ENCODE measurements at places on chromosomes 16 and 17. TPM values are rescaled to one million over a fixed set of nuclear protein-coding genes. Genes with fewer than 3 reads are reported as not detected.

GRCh38 chr17:31594416-31594815 is 202.9 kb downstream of the RAB11FIP4 start:
- H3K27me3 ChIP-seq, result peaks cover 2% of the 10 kb centered on the region
- no peak overlapping the region for H3K27ac ChIP-seq
- no peak overlapping the region for H3K4me3 ChIP-seq
- peaks cover 2% of the 10 kb centered on the region for H3K4me1 ChIP-seq
- DNase-seq, result no peak

GRCh38 chr17:81436294-81436849 is 41.1 kb downstream of the BAHCC1 start:
- no peaks in the 10 kb centered on the region for H3K4me1 ChIP-seq
- no peak overlapping the region for H3K4me3 ChIP-seq
- H3K27me3 ChIP-seq, result no peaks in the 10 kb centered on the region
- DNase-seq, result no peak

- H3K36me3 ChIP-seq, result no peaks in the 10 kb centered on the region
- H3K27me3 ChIP-seq, result peaks cover 2% of the 10 kb centered on the region
- no peak for DNase-seq
- no peak overlapping the region for H3K4me3 ChIP-seq
Measured at GRCh38 chr16:82657239-82657638, 30.5 kb downstream of the CDH13 start.

JUP gene
- 1.3 TPM for total RNA-seq

KRT32 gene
- total RNA-seq, result not detected

BICDL2 gene
- 0.71 TPM for total RNA-seq

CCDC200 gene
- not detected for total RNA-seq

GRCh38 chr17:39071573-39071972 is 79.9 kb downstream of the PLXDC1 start:
- no peak overlapping the region for H3K27ac ChIP-seq
- H3K4me3 ChIP-seq, result no peak overlapping the region
- H3K4me1 ChIP-seq, result peaks cover 10% of the 10 kb centered on the region
- DNase-seq, result no peak
- H3K27me3 ChIP-seq, result peaks cover 2% of the 10 kb centered on the region

DNA sequence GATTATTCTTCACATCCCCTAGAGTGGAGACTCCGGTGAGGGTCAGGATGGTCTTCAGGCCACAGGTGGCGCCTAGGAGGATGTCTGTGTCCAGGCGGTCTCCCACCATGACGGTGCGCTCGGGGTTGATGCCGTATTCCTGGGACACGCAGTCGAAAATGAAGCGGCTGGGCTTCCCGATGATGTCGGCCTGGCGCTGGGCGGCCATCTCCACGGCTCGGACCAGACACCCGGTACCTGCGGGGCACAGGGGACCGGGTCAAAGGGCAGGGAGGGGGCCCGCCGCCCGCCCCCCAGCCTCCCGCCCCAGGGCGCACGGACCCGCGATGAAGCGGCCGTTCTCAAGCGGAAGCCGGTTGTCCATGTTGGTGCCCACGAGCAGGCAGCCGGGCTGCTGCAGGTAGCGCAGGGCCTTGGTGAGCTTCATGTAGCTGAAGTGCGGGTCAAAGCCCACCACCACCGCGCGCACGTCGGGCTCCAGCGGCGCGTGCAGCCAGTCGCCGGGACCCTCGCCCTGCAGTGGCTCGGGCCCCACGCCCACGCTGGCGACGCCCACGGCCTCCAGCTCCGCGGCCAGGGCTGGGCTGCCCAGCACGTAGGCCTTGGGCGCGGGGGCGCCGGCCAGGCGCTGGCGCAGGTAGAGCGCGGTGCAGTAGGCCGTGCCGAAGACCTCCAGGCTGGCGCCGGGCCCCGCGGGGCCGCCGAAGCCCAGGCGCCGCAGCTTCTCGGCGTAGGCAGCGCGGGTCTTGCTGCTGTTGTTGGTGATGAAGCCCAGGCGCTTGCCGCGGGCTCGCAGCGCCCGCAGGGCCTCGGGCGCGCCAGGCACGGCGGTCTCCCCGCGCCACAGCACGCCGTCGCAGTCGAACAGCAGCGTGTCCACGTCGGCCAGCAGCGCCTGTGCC is 572 bp downstream of the PGP start:
- DNase-seq, result no peak
- H3K27me3 ChIP-seq, result no peaks in the 10 kb centered on the region
- peaks cover 21% of the 10 kb centered on the region for H3K36me3 ChIP-seq
- H3K4me3 ChIP-seq, result peak overlapping the region; percentile 80

GRCh38 chr16:57632568-57632967 is 4.1 kb downstream of the ADGRG1 start:
- no peak overlapping the region for H3K27ac ChIP-seq
- no peak overlapping the region for H3K4me3 ChIP-seq
- peaks cover 12% of the 10 kb centered on the region for H3K4me1 ChIP-seq
- no peak for DNase-seq
- no peaks in the 10 kb centered on the region for H3K36me3 ChIP-seq

DNA sequence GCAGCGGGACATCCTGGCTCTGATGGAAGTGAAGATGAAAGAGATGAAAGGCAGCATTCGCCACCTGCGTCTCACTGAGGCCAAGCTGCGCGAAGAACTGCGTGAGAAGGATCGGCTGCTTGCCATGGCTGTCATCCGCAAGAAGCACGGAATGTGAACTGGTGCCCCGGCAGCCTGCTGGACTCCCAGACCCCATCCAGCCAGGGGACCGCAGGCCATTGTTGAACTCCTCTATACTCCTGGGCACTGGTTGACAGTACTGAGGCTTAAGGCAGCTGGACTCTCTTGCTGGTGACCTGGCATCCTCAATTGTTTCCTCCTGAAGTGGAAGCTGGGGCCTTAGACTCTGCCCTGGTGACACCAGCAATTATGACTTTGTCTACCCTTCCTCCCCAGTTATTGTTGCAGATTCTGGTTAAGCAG is 1.2 kb downstream of the THAP11 start:
- peak overlapping the region; percentile 85 for H3K27ac ChIP-seq
- H3K4me3 ChIP-seq, result peak overlapping the region; percentile 88
- DNase-seq, result no peak
- peaks cover 34% of the 10 kb centered on the region for H3K4me1 ChIP-seq

- H3K27ac ChIP-seq, result peak overlapping the region; percentile 92
- peaks cover 73% of the 10 kb centered on the region for H3K36me3 ChIP-seq
- H3K4me1 ChIP-seq, result peaks cover 71% of the 10 kb centered on the region
- H3K4me3 ChIP-seq, result peak overlapping the region; percentile 72
- H3K27me3 ChIP-seq, result no peaks in the 10 kb centered on the region
Measured at GRCh38 chr17:17179371-17179827, 26.7 kb downstream of the PLD6 start.

CACNG4 gene
- not detected for total RNA-seq

DNA sequence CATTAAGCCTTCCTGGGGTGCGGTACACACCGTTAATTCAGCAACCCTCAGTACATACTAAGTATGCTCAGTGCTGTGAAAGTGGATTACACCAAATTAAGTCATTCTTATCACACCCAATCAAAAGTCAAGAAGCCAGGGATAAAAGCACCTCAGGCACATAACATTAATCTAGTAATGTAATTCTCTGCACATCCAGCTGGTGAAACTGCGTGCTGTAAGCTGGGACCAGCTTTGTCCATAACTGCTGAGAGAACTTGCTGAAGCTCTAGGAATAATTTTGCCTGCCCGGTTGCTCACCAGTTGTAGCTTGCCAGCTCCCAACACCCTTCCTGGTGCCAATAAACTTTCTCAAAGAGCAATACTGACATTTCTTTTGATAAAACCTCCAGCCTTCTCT is 44.9 kb downstream of the SLC47A1 start:
- H3K27me3 ChIP-seq, result peaks cover 31% of the 10 kb centered on the region
- H3K4me1 ChIP-seq, result no peaks in the 10 kb centered on the region
- no peak overlapping the region for H3K27ac ChIP-seq
- H3K36me3 ChIP-seq, result no peaks in the 10 kb centered on the region
- DNase-seq, result no peak

- peak overlapping the region; percentile 93 for H3K27ac ChIP-seq
- H3K4me1 ChIP-seq, result peaks cover 11% of the 10 kb centered on the region
- peaks cover 18% of the 10 kb centered on the region for H3K36me3 ChIP-seq
Measured at GRCh38 chr17:44014133-44014436, 678 bp downstream of the TMEM101 start.

CDH8 gene
- not detected for total RNA-seq

- H3K27ac ChIP-seq, result no peak overlapping the region
- peaks cover 11% of the 10 kb centered on the region for H3K36me3 ChIP-seq
- no peak overlapping the region for H3K4me3 ChIP-seq
- H3K27me3 ChIP-seq, result peaks cover 20% of the 10 kb centered on the region
- no peak for DNase-seq
Measured at GRCh38 chr16:31696968-31697743, 169.5 kb downstream of the AHSP start.

- no peak overlapping the region for H3K27ac ChIP-seq
- peaks cover 4% of the 10 kb centered on the region for H3K4me1 ChIP-seq
- DNase-seq, result no peak
- no peak overlapping the region for H3K4me3 ChIP-seq
- H3K36me3 ChIP-seq, result no peaks in the 10 kb centered on the region
Measured at GRCh38 chr17:79922798-79923197, 83.6 kb upstream of the CBX4 start.

DNA sequence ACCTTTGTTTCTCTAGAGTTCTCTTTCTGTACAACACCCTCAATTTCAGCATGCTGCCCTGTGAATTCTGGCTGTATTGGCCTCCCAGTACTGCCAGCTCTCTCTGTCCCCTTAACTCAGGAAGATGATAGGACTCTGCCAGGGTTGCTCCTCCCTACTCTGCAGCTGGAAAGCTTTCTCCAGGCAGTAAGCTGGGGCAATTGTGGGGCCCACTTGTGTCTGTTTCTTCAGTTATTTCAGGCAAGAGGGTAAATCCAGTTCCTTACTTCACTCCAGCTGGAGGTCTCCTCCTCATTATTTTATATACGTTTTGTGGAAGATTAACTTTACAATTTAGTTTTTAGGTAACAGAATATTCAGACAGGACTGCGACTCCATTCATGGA is 9.9 kb downstream of the C17orf100 start:
- peaks cover 3% of the 10 kb centered on the region for H3K36me3 ChIP-seq
- no peak for DNase-seq
- no peak overlapping the region for H3K27ac ChIP-seq
- H3K4me3 ChIP-seq, result no peak overlapping the region
- H3K4me1 ChIP-seq, result peaks cover 29% of the 10 kb centered on the region

DNA sequence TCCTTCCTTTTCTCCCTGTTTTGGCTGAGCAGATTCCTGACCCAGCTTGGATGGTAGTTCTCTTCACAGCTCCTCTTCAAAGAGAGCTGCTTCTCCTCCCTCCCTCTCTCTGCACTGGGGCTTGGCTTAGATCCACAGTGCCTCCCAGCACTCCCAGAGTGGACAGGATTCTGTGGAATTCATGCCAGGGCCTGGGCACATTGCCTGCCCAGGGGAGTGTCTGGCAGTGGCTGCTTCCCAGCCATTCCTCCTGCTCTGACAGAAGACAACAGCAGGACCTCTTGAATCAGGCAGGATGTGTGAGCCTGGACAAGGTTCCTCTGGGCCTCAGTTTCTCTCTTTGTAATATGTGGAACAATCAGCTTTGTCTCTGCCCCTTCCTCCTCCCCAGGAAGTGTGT is 4.5 kb upstream of the MMP28 start:
- H3K27ac ChIP-seq, result no peak overlapping the region
- H3K36me3 ChIP-seq, result no peaks in the 10 kb centered on the region
- H3K27me3 ChIP-seq, result peaks cover 35% of the 10 kb centered on the region
- DNase-seq, result no peak
- H3K4me3 ChIP-seq, result no peak overlapping the region

ABCC11 gene
- 0.09 TPM for total RNA-seq

FBXW10B gene
- 0.46 TPM for total RNA-seq

DNA sequence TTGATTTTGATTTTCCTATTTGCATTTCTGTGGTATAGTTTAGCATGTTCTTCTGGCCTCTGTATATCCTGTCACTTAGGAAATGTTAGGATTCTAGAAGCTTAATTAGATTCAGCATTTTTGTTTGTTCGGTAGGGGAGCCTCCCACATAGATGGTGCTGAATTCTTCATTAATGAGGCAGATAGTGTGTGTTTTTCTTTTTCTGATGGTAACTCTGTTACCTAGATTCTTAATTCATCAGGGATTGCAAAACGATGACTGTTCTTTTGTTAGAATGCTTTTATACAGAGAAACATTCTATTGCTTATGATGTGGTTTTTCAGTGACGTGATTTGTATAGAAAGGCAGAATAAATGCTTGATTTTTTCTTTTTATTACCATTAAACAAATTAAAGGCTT is 19.0 kb downstream of the BANP start:
- DNase-seq, result no peak
- H3K27me3 ChIP-seq, result no peaks in the 10 kb centered on the region
- no peak overlapping the region for H3K27ac ChIP-seq
- H3K36me3 ChIP-seq, result peaks cover 65% of the 10 kb centered on the region
- H3K4me1 ChIP-seq, result peaks cover 15% of the 10 kb centered on the region
- no peak overlapping the region for H3K4me3 ChIP-seq

DNA sequence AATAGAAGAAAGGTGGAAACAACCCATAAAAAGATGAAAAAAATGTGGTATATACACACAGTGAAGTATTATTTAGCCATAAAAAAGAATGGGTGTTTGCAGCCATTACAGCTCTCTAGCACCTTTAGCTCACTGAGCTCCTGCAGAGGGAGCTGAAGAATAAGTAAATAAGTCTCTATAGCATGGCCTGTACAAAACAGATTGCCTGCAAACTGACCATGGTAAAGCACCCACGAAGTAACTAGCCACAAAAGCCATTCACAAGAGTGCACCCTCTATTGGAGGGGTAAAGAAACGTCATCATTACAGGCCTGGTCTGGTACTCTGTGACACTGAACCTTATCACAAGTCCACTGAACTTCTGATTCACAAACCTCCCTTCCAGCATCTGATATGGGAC is 76.3 kb downstream of the USP32 start:
- H3K4me1 ChIP-seq, result peaks cover 8% of the 10 kb centered on the region
- H3K4me3 ChIP-seq, result no peak overlapping the region
- no peak overlapping the region for H3K27ac ChIP-seq

GRCh38 chr17:15265131-15265530 is at the start of gene PMP22:
PMP22 (minus strand) TSS chr17:15265326; CDS start chr17:15260727, 4,599 bp downstream.
- no peak within 1 kb of the TSS for H3K4me3 ChIP-seq
- H3K36me3 ChIP-seq, result no peaks in the 10 kb centered on the region
- peaks cover 70% of the 10 kb centered on the region for H3K27me3 ChIP-seq
- H3K4me1 ChIP-seq, result peaks cover 8% of the 10 kb centered on the region
- DNase-seq, result no peak
- no peak within 1 kb of the TSS for H3K27ac ChIP-seq
